ENCODE measurements at places on chromosomes 3 and 15.
A peak's percentile ranks its signal among the peaks of the same experiment; 100 is the strongest.

DNA sequence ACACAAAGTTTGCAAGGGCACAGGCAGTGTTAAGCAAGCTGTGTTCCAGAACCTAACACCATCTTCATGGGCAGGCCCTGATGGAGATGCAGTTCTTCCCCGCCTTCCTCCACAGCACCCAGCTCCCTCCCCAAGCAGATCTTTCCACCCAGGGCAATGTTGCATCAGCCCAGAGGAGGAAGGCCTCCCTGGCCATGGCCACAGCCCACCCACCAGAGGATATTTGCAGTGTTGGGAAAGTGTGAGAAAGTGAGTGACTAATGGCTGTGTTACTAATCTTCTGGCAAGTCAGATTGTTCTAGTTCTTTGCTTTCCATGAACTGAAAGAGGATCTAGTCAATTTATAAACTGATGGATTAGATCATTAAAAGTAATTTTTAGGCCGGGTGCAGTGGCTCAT is 42.0 kb upstream of the ATP10A start:
- H3K27ac ChIP-seq, result no peak overlapping the region
- no peak for DNase-seq
- no peak overlapping the region for H3K4me3 ChIP-seq
- H3K36me3 ChIP-seq, result no peaks in the 10 kb centered on the region

DNA sequence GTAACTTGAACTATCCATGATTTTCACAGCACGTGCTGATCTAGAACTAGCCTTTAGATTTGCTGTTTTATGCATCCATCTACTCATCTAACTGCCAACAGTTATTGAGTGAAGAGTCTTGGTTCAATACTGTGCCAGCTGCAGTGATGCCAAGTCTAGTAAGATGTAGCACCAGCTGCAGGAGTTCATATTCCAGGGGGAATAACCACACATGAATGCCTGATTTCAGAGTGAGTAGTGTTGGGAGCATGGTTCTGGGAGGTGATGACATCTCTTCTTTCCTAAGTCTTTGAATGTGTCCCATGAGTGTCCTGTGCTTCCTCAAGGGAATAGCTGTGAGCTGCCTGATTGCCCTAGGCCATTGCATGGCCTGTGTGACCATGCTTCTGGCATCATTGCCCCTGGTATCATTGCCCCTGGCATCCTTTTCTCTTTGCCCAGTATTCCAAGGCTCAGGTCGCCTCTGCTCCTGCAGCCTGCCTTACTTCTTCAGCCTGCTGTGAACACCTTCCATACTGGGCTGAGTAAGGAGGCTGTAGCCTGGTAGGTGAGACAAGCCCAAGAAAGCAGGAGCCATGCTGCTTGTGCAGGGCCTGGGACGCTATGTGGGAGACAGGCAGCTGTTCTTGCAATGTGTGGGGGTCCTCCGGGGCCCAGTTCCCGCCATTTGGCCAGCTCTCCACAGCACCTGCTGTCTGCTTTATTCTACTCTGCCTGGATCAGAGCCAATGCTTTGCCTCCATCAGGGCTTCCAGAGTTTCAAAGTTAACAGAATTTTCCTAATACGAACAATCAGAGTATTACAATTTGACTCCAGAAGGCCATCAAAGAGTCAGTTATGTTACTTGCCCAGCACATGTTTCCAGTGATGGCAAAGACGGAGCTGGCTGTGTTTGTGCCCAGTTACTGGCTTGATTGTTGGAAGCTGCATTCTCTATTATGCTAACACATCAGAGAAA is 73.2 kb downstream of the CLSTN2 start:
- no peaks in the 10 kb centered on the region for H3K36me3 ChIP-seq
- DNase-seq, result no peak
- H3K4me3 ChIP-seq, result no peak overlapping the region
- no peak overlapping the region for H3K27ac ChIP-seq

DNA sequence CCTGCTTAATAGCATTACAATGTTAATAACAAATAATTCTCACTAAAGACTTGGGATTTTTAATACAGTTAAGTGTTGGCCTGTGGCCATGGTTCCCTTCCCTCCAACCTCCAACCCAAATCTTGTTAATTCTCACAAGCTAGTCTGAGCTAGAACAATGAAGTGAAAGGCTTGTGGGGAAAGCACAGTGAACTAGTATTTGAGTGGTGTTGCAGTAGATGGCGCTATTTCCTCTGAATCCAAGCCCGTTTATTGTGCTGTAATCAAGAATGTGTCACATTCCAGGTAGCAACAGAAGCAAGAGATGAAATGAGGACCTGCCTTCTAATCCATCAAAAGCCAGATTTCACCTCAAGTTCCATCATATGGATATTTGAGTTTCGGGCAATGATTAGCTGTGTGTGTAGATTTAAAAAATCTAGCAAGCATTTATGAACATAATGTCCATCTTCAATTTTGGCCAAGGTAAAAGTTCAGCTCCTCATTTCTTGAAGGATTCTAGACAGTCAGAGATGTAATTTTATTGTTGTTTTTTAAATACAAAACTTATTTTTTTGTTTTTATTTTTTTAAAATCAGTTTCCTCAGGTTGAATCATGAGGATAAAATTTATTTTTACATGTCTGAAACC is 160.7 kb downstream of the SQOR start:
- no peaks in the 10 kb centered on the region for H3K27me3 ChIP-seq
- no peaks in the 10 kb centered on the region for H3K4me1 ChIP-seq
- DNase-seq, result peak; percentile 47
- no peak overlapping the region for H3K27ac ChIP-seq

DNA sequence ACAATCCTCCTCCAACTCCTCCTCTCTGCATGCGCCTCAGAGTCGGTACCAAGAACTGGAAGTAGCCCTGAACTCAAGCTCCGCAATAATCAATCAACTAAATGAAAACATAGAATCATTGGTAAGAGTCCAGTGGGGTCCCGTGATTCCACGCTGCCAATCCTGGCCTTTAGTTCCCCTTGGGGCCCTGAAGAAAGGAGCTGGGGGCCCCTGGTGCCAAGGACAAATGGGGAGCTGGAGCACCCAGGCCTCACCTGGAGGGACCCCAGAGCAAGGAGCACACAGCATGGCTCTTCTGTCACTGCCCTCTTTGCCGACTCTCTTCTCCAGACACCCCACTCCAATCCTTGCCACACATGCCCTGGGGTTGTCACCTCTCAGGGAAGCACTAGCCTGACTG is 80.3 kb downstream of the ADAMTS7 start:
- no peaks in the 10 kb centered on the region for H3K36me3 ChIP-seq
- DNase-seq, result no peak
- H3K4me1 ChIP-seq, result no peaks in the 10 kb centered on the region
- H3K27ac ChIP-seq, result no peak overlapping the region
- H3K4me3 ChIP-seq, result no peak overlapping the region

GRCh38 chr3:186823386-186823785 is 17.1 kb upstream of the RFC4 start:
- no peak overlapping the region for H3K27ac ChIP-seq
- 0 out of 2 replicates have a peak, but pooled peaks cover 4% of the 10 kb centered on the region for H3K4me1 ChIP-seq
- no peak for DNase-seq
- no peaks in the 10 kb centered on the region for H3K27me3 ChIP-seq
- H3K36me3 ChIP-seq, result no peaks in the 10 kb centered on the region

GRCh38 chr3:64244011-64244942 is 19.0 kb upstream of the PRICKLE2 start:
- no peaks in the 10 kb centered on the region for H3K36me3 ChIP-seq
- H3K27ac ChIP-seq, result no peak overlapping the region
- peaks cover under 1% of the 10 kb centered on the region for H3K4me1 ChIP-seq
- H3K4me3 ChIP-seq, result no peak overlapping the region

GRCh38 chr15:65962187-65962586 is 92.9 kb downstream of the RAB11A start:
- H3K27ac ChIP-seq, result no peak overlapping the region
- H3K4me1 ChIP-seq, result no peaks in the 10 kb centered on the region
- H3K4me3 ChIP-seq, result no peak overlapping the region
- no peak for DNase-seq
- H3K27me3 ChIP-seq, result peaks cover 18% of the 10 kb centered on the region

- no peaks in the 10 kb centered on the region for H3K4me1 ChIP-seq
- no peak overlapping the region for H3K4me3 ChIP-seq
Observed at GRCh38 chr15:80527961-80528360, 123.8 kb downstream of the ARNT2 start.
